ENCODE measurements at places on chromosomes 12 and 14.

DNA sequence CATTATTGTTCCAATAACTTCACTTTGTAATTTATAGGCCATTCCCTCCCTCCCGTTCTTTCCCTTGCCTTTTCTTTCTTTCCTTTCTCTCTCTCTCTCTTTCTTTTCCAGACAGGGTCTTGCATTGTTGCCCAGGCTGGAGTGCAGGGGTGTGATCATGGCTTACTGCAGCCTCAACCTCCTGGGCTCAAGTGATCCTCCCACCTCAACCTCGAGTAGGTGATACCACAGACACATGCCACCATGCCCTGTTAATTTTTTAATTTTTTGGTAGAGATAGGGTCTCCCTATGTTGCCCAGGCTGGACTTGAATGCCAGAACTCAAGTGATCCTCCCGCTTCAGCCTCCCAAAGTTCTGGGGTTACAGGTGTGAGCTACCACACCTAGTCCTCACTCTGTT lies 6.8 kb upstream of the POU6F1 start:
- DNase-seq: no peak

GRCh38 chr14:34671716-34672115 lies 41.8 kb upstream of the SNX6 start:
- DNase-seq: no peak

DNA sequence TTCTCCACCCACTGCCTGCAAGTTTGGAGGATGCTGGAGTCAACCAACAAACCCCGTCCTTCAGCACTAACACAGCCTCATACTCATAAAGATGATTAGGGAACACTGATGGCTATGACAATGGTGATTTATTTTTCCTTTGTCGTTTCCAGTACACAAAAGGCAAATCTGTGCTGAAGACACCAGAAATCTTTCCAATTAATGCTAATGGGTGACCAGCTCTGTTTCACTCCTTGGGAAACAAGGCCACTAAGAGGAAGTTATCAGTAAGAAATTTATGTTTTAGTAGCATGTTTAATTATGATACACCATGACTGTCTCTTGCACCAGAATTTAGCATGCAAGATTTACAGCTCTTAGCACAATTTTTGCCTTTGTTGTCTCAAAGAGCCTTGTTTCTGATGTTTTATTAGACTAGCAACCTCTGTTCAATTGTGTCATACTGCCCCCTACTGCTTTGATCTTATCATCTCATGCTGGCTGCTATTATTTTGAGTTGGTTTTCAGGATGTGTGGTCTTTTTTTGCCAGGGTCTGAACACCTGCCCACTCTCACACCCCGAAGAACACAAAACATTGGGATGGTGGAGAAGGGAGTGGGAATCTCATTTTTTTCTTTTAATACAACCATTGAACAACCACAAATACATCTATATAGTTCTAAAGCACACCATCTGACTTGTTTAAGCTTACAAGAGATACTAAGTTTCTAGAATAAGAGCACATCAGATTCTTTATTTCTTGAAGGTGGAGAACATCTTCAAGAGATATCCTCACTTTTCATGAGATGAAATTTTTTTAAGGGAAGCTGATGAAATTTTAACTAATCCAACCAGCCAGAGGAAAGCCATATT lies 160.9 kb downstream of the SPTSSA start:
- DNase-seq: no peak

DNA sequence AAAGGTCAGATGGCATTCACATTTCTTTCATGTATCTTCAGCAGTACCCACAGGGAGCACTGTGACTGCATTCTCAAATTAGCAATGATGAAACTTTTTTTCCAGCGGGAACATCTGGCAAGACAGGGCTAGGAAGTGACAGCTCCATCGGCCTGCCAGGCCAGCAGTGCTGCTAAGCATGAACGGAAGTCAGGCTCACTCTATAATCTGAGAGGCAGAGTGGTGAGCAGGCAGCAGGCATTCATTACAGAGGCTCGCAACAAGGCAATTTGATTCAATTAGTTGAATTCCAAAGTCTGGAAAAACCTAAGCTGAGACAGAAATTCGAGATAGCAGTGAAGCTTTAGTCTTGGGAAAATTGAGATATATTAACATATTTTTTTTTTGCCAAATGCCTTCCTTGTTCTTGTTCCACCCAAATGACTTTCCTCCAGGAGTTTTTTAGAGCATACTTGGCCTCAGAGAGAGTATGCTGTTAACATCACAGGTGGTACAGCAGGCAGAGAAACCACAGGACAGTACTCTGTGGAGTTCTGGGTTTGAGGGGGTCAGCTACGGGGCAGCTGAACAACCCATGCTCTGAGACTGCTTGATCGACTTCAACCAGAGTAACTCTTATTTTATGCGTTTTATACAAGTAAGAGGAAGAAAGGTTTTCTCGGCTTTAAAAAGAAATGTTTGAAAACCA lies 414.9 kb downstream of the APAF1 start:
- no peak for DNase-seq

DNA sequence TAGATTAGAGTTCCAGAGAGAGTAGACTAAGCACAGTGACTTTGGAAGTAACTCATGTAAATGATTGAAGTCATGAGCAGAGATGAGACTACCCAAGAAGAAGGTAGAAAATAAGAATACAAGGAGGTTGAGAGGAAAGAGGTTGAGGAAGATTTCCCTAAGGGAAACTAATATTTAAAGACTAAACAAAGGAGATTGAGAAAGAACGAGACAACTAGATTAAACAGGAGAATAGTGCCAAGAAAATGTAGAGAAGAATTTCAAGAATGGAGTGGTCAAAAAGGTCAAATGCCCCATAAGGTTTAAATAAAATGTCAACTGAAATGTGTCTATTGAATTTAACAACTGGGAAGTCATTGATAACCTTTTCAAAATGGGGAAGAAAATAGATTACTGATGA lies 59.0 kb downstream of the RPS29 start:
- no peak for DNase-seq

GRCh38 chr14:92729634-92730358 lies 18.6 kb downstream of the LGMN start:
- DNase-seq: no peak

GRCh38 chr14:81536241-81536771 lies 2.7 kb upstream of the SEL1L start:
- no peak for DNase-seq

GRCh38 chr12:93502802-93503623 lies 35.7 kb downstream of the MRPL42 start:
- DNase-seq: peak; percentile 66

GRCh38 chr14:104800771-104801519 lies at the start of gene ZBTB42:
Gene ZBTB42 (plus strand): TSS chr14:104801101. CDS start chr14:104801198, 97 bp downstream.
- DNase-seq: peak; percentile 43
